Right forelimb (tissue), 1 donor: ENCODE measurements at places on chromosomes 3 and 15.

GRCh38 chr3:170092907-170093306 lies 55.1 kb downstream of the GPR160 start:
- no peak for DNase-seq

GRCh38 chr15:78343276-78344060 lies 3.3 kb downstream of the CRABP1 start:
- DNase-seq: no peak

DNA sequence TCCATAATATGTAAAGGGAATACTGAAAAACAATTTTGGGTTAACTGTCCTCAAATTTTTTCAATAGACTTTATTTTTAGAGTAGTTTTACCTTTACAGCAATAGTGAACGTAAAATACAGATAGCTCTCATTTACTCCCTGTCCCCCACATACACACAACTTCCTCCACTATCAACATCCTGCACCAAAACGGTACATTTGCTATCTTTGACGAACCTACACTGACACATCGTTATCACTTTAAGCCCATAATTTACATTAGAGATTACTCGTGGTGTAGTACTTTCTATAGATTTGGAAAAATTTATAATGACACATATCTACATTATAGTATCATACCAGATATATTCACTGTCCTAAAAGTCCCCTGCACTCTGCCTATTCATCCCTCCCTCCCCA lies 16.9 kb upstream of the P2RY1 start:
- DNase-seq: no peak

GRCh38 chr15:77557144-77557543 lies 75.6 kb downstream of the LINGO1 start:
- DNase-seq: no peak

DNA sequence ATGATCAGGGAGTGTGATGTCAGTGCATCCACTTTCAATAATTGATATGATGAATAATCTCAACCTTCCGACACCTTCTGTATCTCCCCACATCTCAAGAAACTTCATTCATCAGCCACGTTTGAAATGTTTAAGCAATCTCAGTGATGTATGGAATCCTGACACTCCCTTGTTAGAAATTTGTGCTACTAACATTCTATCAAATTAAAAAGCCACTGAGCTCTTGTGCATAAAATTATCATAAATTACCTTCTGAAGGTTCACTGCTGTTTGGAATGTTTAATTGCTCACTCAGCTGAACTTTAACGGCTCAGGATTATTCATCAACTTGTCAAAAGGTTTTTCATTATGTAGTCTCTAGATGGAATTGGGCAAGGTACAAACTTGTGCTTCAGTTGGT lies 108.4 kb upstream of the DPH6 start:
- DNase-seq: no peak

DNA sequence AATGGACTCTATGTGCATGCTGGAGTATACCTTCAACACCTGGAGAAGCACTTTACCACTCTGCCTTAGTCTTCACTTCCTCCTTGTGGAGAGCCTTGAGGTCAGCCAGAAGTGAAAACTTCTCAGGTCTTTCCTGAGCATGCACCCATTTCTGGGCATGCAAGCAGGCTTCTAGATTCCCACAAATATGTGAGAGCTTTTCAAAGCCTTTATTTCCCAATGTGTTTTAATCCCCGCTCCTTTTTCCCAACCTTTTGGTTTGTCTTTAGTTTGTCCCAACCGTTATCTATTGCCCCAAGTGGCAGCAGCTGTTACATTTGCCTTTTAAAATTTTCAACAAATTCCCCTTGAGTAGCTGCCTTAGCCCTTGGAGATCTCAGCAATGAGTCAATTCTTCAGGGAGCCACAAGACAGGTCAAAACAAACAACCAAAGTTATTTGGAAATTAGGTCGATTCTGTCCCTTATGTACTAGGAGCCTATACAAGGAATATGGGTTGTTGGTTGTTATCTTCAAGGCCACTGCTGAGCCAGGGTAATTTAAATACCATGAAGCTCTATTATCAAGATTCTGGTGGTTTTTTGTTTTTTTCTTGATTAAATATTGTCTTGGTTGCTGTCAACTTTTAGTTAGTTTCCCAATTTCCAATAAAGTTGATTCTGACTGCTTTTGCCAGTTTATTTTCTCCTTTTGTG lies 44.4 kb downstream of the LSM3 start:
- DNase-seq: no peak

- DNase-seq: no peak
Measured at GRCh38 chr3:54830658-54831057, 97.2 kb downstream of the LRTM1 start.

GRCh38 chr15:39171944-39172368 lies 408.9 kb upstream of the THBS1 start:
- DNase-seq: peak; percentile 76

DNA sequence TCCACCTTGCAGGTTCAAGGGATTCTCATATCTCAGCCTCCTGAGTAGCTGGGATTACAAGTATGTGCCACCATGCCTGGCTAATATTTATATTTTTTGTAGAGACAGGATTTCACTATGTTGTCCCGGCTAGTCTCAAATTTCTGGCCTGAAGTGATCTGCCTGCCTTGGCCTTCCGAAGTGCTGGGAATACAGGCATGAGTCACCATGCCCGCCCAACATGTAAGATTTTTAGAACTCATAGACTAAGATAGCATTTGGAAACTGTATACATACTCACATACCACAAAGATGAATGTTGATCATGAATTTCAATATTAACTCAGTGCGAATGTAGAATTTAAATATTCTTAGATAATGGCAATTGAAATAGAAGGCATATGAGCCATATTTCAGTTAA lies 718.9 kb downstream of the NLGN1 start:
- no peak for DNase-seq

DNA sequence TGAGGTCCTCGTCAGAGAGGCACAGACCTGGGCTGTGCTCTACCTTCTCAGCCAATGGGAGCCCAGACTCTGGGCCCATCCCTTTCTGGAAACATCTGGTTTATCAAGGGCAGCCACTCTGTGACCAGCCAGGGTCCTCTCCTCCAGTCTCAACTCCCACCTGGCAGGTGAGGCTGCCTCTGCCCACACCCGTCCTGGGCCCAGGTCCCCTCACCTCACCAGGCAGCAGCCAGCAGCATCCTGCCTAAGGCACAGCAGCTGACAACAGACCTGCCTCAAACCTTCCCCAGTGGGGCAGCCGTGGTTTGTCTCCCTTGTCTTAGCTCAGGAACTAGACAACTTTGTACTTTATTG lies 8.7 kb upstream of the VIPR1 start:
- peak; percentile 9 for DNase-seq

GRCh38 chr15:33445984-33446383 lies 135.2 kb downstream of the RYR3 start:
- no peak for DNase-seq

DNA sequence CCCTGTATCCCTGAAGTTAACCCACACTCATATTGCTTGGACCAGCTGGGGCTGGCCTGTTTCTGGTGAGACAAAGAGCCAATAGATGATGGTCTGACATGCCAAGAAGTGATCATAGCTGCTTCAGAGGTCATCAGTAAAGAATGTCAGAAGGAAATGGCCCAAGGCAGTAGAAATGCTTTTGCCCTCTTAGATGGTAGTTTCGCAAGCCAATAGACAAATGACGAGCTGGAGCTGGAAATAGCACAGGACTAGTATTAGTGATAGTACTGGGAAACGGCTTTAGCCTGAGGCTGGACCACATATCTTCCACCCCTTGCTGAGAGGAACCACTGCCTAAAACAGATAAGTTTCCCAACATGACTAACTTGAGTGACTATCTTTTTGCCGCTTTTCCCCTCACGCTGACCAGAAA lies 176.1 kb upstream of the THBS1 start:
- DNase-seq: no peak

DNA sequence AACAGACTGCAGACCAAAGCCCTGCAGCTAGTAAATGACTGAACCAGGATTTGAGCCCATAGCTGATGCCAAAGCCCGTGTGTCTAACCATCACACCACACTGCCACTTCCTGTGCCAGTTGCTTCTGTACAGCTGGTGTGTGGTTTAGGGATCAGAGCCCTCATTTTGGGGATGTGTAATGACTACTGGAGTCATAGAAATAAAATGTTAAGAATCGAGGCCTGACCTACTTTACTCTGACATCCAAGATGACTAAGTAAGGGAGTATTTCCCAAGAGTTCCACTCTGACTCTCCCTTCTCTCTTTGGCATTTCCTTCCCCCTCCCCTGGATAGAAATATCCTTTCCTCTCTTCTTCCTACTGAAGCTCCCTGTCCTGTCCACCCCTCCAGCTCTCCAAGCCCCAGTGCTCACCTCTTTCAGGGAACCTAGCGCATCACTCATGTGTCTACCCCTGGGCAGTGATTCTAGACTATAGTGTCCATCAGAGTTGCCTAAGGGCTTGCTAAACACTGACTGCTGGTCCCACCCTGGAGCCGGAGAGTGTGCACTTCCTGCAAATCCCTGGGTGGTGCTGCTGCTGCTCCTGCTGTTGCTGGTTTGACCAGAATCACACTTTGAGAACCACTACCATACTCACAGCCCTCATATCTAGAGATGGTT lies 53.8 kb downstream of the MGLL start:
- DNase-seq: no peak

- no peak for DNase-seq
Measured at GRCh38 chr3:135514060-135514448, 451.5 kb upstream of the PPP2R3A start.

DNA sequence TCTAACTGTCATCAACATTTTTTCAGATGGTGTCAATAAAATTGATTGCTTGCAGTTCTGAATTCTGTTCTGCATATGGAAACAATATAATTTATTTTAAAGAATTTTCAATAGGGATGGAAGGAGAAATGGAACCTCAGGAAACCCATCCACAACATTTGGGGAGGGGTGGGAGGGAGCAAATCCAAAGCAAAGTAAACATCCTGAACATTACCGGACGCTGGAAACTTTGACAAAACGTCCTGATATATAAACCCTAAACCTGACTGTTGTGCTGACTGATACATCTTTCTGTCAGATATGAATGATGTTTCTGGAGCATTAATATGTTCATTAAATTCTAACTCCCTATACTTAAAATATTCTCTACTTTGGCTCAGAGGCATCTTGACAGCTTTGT lies 479.0 kb downstream of the FOXP1 start:
- DNase-seq: no peak

GRCh38 chr3:65655061-65655460 lies 383.7 kb downstream of the MAGI1 start:
- DNase-seq: no peak
